Amniotic stem cell (primary cell): ENCODE measurements at places on chromosomes 12 and 14.

DNA sequence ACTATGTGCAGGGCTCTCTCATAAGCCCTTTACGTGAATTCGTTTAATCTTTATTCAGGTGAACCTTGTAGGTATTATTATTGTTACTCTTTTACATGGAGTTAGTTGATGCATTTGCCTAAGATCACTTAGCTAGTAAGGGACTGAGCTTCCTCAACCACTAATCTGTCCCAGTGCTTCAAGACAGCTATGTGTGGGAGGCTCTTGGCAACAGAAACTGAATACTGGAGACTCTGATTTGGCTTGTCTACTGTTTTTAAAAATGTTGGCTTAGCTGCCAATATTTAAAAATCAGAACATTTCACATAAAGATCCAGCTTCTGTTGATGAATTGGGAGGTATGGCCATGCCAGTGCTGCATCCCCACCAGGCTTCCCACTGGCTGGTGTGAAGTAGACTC, 6.8 kb downstream of the KNTC1 start:
- no peak for DNase-seq

GRCh38 chr14:35808076-35808637, 938 bp downstream of the RALGAPA1 start:
- DNase-seq, result no peak

GRCh38 chr12:123834845-123835244, 72.7 kb downstream of the DNAH10 start:
- no peak for DNase-seq

DNA sequence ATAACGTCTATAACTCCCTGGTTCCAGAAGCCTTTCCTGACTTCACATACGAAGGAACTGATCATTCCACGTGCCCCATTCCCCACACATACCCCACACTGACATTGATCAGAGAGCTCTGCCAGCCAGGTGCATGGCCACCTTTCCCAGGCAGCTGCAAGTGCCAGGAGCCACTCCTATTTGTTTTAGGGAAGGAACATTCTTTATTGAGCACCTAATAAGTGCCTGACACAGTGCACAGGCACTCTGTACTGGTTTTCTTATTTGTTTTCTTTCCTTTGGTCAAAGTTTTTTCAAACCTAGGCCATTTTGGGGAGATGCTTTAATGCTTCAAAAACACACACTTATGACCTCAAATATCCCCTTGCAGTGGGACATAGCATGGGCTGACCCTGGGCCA, 50.0 kb downstream of the PITPNM2 start:
- DNase-seq, result no peak

DNA sequence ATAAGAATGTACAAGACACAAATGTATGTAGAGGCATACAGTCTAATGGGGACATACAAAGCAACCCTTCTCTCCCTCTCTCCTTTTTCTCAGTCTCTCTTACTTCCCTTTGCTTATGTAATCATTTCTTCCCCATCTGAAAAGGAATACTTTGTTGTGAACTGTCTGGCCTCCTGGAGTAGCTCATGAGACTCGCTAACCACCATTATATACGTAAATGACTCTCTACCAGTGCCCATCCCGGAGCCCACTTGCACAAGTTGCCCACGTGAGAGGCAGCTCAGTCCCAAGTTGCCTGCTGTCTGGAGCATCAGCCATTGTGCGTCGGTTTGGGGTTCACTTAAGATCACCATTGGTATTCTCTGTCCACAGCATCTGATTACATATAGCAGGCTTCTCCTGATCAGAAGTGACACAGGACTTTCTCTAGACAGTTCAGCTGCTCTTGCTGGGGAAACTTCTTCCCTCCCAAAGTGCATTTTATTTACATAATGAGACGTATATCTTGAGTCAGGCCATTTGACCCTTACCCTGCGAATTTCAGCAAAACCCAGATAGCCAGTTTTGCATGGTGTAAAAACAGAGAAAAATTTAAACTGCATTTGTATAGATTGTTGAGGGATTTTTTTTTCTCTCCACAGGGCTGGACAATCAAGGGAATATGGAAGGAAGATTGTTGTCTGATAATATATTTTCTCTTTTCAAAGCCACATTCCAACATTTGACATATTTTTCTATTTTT, 220.7 kb upstream of the EGLN3 start:
- DNase-seq, result no peak
